ENCODE measurements at places on chromosomes 2 and 18.

DNA sequence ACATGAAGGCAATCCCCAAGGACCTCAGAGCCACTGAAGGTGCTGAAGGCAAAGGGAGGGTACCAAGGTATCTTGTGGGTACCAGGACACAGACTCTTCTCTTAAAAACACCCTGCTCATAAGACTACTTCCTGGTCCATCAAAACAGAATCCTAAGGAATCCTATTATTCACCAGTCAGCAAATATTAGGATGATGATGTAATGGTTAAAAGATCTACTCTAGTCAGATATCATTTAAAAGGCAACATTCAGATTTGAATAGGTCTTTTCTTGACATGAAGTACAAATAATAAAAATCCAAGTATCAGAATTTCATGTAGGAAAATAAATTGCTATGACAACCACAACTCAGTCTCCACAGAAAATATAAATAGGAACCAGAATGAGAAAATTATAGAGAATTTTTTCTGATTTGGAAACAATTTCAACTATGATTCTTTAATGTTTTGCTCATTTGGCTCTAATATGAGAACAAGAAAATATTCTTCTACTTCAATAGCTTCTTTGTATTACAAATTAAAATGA lies 77.8 kb upstream of the ZNF397 start:
- no peak for DNase-seq

GRCh38 chr18:48216639-48217257 lies 192.4 kb downstream of the ZBTB7C start:
- DNase-seq: no peak

DNA sequence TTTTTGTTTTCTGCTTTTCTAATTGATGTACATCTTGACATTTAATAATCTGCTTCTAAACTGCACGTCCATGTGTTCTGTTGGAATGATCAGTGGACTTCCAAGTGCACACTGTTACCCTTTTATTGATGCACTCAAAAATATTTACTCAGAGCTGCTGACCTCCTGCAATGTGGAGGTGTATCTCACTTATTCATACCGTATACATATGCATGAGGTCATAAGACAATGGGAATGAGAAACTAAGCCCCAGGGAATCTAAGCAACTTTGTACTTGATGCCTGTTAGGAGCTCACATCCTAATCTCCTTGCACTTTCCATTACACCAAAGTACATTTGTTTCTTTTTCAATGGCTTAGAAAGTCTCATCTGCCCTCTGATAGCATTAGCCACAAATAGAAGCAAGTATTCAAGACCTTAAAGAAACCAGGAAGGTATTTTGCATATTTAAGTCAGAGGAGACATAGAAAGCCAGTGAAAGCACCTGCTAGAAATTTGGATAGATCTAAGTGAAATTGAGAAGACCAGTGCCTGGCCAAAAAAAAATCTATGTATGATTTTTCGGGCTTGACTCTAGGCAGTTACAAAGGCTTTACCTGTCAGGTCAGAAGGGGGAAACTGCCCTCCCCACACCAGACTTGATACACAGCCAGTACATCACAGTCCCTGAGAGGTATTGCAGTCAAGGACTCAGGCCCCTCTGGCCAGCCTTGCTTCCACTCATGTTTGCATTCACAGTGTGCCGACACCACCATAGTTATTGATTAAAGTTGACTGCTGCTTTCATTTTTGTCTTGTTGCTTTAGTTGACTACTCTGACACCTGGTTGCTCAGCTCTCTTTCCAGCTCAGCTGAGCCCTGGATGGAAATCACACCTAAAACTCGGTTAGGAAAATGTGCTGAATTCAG lies 391.7 kb upstream of the CYRIA start:
- DNase-seq: no peak

GRCh38 chr2:232420463-232421188 lies 14.0 kb downstream of the ALPG start:
- no peak for DNase-seq

- DNase-seq: no peak
These were observed 18.3 kb downstream of the RNASEH1 start for GRCh38 chr2:3539836-3540235.

DNA sequence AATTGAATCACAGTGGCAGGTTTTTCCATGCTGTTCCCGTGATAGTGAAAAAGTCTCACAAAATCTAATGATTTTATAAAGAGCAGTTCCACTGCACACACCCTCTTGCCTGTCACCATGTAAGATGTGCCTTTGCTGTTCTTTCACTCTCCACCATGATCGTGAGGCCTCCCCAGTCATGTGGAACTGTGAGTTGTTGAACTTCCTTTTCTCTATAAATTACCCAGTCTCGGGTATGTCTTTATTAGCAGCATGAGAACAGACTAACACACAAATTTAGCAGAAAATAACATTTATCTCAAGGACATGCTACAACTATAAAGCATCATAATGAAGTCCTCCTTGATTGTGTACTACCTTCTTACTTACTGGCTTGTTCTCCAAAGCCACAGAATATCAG lies 1526.0 kb downstream of the LRP1B start:
- no peak for DNase-seq

DNA sequence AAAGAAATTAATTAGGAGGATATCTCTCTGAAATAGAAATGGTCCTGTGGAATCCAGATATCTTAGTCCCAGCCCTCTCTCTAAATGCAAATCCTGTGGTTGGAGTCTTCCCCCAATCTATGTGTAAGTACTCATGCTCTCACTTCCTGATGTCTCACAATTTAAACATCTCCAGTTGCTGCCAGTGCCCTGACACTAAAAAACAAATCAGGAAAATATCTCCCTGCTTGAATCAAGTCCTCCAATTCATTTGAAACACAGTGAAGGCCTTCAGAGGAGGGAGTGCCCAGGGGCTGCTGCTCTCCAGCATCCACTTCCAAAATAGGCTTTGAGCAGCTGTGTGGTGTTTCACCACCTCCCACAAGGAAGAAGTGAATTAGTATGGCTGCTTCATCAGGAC lies 413.8 kb downstream of the RAD51AP2 start:
- DNase-seq: no peak

DNA sequence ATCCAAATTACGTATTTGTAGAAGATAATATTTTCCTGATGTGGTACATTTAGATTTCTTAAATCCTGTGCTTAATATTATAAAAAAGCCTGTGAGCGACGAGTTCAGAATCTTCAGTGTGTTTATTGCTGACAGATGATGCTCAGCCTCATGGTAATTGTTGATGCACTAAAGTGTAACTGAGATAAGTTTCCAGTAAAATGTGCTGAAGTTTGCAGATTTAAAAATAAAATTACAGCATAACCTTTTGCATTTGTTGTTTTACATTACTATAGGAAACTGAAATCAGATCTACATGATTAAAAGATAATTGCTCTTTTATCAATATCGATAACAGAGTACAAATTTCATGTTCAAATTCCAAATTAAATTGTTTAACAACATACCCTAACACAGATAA lies 307.6 kb downstream of the FIGN start:
- no peak for DNase-seq
